ENCODE measurements at places on chromosomes 4 and X.

DNA sequence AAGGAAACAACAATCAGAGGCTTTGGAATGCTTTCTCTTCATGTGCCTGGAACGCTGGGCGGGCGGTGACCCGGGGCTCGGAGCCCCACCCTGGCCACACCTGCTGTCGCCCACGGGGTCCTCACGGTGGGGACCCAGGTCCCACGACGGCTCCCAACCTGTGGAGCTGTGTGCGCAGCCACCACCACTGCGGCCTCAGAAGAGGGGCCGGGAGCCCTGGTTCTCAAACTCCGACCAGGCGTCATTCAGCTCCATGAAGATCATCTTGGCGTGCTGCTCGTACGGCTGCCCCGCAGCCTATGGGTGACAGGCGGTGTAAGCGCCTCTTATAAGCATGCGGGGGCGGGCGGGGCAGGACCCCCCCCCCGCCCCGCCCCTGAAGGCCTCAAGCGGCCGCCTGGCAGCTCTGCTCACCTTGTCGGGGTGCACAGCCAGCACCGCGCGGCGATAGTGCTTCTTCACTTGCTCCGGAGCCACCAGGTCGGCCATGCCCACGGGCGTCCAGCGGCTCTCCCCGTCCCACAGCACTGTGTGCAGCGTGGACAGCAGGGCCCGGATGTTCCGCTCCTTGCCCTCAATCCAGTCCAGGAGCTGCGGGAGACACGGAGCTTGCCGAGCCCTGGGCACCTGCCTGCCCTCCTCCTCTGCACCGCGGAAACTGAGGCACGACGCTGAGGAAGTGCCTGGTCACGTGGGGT lies 23.7 kb upstream of the CPLX1 start:
- no peak for DNase-seq

GRCh38 chr4:120071192-120071795 lies 4.6 kb upstream of the MAD2L1 start:
- DNase-seq = peak; percentile 49

DNA sequence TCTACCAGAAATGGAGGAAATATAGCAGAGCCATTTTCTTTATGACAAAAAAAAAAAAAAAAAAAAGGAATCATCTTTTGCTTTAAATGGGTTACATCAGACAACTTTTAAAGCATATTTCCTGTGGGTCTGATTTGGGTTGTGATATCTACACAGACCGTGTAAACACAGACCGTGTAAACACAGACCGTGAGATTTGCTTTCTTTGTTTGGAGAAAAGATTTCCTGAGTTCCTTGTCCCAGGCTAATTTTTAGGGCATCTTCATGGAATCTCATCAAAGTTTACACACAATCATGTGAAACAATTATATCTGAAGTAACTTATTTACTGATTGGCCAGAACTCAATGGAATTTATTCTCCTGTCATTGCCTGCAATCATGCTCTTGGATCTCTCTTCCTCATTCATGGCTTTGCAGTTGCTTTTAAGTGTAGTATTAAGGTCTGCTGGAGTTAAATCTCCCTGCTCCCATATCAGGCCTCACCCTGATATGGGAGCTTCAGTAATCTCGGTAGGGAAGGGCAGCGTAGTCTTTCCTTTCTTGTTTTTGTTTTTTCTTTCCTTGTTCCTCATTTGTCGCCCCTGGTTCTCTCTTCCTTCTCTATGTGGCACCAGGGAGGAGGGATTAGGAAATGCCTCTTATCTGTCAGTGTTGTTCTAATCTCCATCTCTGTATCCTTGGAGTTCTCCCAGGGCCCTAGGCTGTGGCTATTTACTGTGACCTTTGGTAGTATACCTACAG lies 248.6 kb upstream of the JADE1 start:
- no peak for DNase-seq

GRCh38 chr4:80839281-80839680 lies 191.2 kb upstream of the BMP3 start:
- DNase-seq = no peak

GRCh38 chrX:140572724-140573123 lies 67.9 kb upstream of the SOX3 start:
- no peak for DNase-seq

DNA sequence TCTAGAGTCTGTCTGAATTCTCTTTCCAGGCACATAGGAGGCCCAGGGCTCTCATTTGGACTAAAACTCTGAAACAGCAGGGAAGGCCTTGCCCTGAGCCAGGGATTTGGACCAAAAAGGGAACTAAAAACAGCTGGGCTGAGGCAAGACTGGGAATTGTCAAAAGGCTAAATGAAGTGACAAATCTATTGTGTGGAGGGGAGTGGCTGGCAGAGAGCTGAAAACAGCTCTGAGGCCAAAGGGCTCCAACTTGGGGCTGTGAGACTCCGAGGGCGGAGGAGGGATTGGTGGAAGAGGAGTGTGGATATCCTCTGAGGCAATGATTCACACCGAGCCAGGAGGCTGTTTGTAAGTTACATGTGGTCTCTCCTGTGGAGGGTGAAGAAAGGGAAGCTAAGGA lies 63.2 kb downstream of the PHEX start:
- DNase-seq = no peak

- DNase-seq = no peak
These were observed 173.5 kb downstream of the ASMT start for GRCh38 chrX:1788300-1788911.

- DNase-seq = no peak
These were observed 71.7 kb downstream of the CPZ start for GRCh38 chr4:8664031-8664805.

DNA sequence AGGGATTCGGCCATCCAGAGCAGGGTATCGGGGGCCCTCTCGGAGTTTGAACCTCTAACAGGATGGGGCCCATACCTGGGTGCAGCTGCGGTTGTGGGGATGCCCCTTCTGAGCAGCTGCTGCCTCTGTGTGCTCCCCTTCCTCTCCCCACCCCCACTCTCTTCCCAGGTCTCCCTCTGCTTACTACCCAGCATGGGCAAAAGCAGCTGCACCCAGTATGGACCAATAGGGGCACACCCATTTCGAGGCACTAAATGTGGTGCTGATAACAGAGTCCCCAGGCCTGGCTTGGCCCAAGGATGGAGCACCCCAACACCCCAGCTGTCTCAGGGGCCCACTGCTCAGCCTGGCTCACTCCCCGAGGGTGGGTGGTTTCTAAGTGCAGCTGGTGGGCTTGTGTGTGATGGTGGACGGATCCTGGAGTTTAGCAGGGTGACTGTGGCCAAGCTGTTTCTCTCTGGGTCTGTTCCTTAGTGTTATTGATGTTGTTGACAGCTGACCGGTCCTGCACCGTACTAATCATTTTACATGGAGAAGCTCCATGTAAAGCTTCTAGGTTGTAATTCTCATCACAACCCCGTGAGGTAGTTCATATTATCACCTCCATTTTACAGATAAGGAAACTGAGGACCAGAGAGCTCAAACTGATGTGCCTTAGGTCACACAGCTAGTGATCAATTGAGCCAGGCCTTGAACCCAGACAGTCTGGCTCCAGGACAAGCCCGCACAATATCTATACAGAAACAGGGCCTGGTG lies 13.1 kb upstream of the KIAA0232 start:
- no peak for DNase-seq

DNA sequence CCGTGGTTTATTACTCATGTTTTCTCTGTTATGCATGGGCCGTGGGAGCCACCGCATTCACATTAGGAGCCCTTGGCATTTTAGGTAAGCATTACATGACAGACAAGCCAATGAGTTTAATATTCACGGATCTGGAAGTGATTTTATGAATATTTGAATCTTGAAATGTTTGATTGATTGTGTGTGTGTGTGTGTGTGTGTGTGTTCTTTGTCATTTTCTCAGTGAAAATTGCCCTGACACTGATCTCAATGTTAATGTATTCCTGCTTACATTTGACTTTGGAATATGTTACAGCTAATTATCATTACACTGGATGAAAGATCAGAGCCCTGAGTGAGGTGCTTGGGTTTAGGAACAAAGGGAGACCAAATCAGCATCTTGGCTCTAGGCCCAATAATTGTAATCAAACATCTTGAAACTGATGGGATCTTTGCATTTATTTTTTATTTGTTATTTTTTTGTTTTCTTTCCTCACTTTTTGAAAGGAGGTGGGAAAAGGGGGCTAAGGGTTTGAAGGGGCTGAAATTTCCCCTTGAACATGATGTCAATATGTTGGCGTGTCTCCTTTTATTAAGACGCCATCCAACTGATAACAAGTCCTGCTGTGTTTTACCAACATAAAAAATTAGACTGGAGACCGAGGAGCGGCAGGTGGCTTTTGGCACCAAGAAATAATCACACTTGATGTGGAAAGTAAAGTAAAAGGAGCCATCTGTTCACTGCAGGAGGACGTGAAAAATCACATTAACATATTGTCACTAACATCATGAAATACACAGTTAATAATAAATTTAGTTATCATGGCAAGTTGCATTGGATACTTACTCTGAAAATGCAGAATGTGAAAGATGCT lies 5.2 kb upstream of the GK2 start:
- DNase-seq = no peak

DNA sequence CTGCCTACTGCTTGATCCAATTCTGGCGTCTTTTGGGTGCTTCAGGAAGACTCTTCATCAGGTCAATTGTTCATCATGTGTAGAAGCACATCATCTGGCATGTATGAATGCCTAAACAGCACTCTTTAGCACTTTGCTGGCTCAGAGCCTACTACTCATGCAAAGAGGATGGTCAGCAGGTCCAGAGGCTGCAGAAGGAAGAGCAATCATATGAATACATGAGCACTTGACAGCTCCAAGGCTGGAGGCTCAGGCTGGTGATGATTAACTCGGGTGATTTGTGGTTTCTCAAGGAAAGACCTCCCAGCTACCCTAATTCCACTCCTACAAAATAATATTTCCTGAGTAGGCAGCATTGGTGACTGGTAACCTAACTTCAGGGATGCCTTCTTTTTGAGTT lies 103.8 kb upstream of the CXCL13 start:
- DNase-seq = no peak

GRCh38 chr4:145278341-145279121 lies 98.1 kb upstream of the OTUD4 start:
- no peak for DNase-seq

DNA sequence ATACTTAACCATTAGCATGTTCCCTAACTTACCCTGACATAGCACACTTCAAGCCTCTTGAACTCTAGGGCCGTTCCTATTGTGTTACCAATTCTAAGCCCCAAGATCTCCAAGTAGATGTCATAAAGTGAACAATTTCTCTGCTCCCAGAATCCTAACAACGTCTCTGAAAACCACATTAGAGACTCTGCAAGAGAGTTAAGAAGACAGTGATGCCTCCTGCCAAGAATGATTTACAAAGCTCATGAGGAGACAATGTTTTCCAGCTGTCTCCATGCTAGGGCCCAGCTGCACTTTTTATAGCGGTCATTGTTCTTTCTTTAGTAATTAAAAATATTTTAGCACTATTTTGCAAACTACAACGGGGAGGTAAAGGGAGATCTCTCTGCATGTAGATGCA lies 358.4 kb downstream of the PPP3CA start:
- no peak for DNase-seq

GRCh38 chr4:48028696-48029095 lies 12.1 kb downstream of the NIPAL1 start:
- no peak for DNase-seq

DNA sequence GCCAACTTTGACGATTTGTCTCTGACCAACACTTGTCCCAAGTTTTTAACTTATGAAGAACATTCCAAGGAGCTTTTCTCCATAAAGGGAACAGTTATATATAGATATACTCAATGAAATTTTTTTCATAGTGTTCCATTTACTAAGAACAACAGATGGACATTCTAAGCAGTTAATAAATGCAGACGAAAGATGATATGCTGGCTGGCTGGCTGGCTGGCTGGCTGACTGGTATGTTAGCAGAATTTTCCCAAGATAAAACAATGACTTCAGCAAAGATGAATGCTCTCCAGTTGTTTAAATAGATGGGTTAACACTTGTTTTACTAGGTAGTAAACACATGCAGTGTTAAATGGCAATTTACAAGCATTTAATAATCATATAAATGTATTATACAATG lies 62.2 kb downstream of the SPANXN3 start:
- no peak for DNase-seq

DNA sequence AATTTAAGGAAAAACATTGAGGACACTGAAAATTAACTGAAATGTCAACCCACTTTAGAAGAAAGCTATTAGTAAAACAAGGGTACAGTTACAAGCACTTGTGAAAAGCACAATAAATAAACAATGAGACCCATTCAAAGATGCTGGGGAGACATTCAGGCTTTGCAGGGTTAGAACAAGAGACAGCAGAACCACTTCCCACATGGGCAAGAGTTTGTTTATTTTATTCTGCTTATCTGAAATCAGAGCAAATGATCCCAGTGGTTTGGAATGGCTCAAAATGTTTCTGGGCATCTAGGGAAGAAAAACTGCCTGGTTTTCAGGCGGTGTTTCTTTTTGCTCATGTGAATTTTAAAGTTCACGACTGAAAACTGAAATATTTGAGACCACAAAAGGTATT lies 42.4 kb downstream of the PPP3CA start:
- DNase-seq = no peak

DNA sequence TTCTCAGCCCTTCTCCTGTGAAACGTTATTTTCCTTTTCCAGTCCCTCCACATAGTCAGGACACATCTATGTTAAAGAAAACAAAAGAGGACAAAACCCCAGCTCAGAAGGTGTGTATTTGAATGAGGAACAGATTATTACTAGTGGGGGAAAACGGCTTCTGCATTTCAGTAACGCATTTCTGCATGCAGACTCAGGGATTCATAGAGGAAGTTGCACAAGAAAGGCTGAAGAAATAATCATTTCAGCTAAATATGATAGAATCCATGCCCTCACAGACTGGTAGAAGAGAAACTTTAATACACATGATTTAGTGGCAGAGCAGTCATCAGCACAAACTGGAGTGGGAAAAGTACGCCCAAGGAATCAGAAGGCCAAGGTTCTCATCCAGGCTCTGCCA lies 270.8 kb upstream of the FGF13 start:
- DNase-seq = no peak

DNA sequence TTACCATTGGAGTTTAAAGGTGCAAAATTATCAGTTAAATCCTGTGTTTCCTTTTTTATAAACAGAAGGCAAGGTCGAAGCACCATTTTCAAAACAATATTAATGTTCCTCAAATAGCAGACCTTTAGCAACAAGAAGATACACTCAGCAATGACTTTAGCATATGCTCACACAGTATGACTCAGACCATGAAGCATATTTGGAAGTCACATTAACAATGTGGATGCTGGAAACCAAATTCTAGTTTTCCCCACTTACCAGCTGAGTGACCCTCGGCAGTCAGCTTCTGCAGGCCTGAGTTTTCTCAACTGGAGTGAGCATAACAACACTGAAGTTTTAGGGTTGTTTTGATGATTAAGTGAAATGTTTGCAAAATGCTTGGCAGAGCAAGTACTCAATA lies 130.5 kb downstream of the ANK2 start:
- DNase-seq = no peak

DNA sequence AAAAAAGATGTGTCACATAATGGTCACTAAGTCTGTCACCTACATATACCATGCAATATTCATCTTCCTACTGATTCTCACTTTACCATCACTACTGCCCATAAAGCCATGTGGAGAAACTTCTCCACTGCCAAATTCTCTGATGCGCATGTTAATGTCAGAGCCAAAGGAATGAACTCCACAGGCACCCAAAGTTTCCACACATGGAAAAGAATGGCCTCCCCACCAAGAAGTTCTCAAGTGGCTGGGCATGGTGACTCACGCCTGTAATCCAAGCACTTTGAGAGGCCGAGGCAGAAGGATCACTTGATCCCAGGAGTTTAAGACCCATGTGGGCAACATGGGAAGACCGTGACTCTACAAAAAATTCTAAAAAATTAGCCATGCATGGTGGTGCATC lies 43.8 kb upstream of the UGDH start:
- DNase-seq = no peak

- DNase-seq = no peak
These were observed 66.3 kb downstream of the NBDY start for GRCh38 chrX:56795309-56795868.

- DNase-seq = no peak
These were observed 15.0 kb downstream of the AGA start for GRCh38 chr4:177427192-177427591.
